Karpas-422 (cell line): ENCODE measurements at places on chromosomes 5 and 9. TPM values are rescaled to one million over a fixed set of nuclear protein-coding genes. Genes with fewer than 3 reads are reported as not detected.

GRCh38 chr9:91161465-91162300 is 200.0 kb downstream of the AUH start:
- H3K27me3 ChIP-seq, result no peaks in the 10 kb centered on the region
- H3K4me3 ChIP-seq, result no peak overlapping the region
- no peak overlapping the region for H3K27ac ChIP-seq

DNA sequence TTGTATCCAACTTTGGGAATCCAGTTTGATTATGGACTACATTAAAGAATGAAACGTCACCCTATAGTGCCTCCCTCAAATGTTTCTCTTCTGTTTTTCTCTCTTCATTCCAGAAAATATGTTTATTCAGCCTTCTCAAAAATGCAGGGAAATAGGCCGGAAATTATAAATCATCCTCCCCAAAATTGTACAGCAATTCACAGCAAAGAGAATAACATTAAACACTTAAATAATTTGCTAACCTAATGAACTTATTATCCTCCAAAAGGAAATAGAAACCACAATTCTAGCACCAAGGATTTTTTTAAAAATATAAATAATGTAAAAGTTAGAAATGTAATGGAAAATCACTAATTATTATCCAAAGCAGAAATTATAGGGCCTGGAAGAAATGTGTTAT is 115.9 kb upstream of the CCNG1 start:
- no peaks in the 10 kb centered on the region for H3K36me3 ChIP-seq
- H3K27me3 ChIP-seq, result no peaks in the 10 kb centered on the region
- no peaks in the 10 kb centered on the region for H3K4me1 ChIP-seq
- DNase-seq, result no peak
- no peak overlapping the region for H3K27ac ChIP-seq

DNA sequence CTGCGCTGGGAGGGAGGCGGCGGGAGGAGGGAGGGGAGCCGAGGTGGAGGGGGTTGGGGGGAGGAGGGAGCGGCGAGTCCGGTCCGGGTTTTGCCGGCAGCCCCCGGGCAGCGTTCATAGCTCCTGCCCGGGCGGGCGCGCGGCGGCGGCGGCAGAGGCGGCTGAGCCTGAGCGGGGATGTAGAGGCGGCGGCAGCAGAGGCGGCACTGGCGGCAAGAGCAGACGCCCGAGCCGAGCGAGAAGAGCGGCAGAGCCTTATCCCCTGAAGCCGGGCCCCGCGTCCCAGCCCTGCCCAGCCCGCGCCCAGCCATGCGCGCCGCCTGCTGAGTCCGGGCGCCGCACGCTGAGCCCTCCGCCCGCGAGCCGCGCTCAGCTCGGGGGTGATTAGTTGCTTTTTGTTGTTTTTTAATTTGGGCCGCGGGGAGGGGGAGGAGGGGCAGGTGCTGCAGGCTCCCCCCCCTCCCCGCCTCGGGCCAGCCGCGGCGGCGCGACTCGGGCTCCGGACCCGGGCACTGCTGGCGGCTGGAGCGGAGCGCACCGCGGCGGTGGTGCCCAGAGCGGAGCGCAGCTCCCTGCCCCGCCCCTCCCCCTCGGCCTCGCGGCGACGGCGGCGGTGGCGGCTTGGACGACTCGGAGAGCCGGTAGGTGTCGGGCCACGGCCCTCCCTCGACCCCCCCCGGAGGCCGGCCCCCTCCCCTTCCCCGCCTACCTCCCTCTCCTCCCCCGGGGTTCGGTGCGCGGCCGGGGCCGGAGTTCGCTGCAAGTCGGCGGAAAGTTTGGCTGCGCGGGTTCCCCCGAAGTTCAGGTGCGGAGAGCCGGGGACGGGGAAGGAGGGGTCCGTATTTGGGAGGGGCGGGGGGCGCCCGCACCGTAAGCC is at the start of gene CXXC5:
CXXC5 (plus strand) TSS at position 145 of the 877 bp plus-strand sequence. CDS start 32,175 bp downstream, outside the sequence.
- no peak within 1 kb of the TSS for H3K27ac ChIP-seq
- peak; percentile 81 for DNase-seq
- peaks cover 48% of the 10 kb centered on the region for H3K4me1 ChIP-seq
- peak within 1 kb of the TSS; percentile 76 for H3K4me3 ChIP-seq
- peaks cover 4% of the 10 kb centered on the region; the same call in 1 of the 2 replicates for H3K27me3 ChIP-seq

Gene FOXD4L4
- total RNA-seq, result 0.14 and 0.41 TPM in 2 replicates

DNA sequence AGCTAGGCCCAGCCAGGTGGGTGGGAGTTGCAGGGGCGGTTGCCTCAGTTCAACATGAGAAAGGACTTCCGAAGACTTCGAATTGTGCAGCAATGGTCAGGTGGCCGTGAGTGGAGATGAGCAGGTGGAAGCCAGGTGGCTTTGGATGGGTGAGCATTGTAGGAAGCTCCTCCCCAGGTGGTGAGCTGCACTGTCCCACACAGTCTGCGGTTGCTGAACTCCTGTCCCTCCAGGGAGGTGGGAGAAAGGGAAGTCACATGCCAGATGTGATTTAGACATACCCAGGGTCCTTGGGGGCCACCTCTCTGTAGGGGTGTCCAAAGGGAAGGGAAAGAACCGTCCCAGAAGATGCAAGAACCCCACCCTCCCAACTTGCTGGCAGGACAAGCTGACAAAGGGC is 30.4 kb downstream of the COL15A1 start:
- H3K36me3 ChIP-seq, result no peaks in the 10 kb centered on the region
- peaks cover 9% of the 10 kb centered on the region for H3K4me1 ChIP-seq
- H3K4me3 ChIP-seq, result no peak overlapping the region
- H3K27me3 ChIP-seq, result 0 out of 2 replicates have a peak, but pooled peaks cover 3% of the 10 kb centered on the region

Gene TPPP
- total RNA-seq, result 1.6 and 1.8 TPM in 2 replicates

Gene GGTA1
- not detected in 2 replicates for total RNA-seq

DNA sequence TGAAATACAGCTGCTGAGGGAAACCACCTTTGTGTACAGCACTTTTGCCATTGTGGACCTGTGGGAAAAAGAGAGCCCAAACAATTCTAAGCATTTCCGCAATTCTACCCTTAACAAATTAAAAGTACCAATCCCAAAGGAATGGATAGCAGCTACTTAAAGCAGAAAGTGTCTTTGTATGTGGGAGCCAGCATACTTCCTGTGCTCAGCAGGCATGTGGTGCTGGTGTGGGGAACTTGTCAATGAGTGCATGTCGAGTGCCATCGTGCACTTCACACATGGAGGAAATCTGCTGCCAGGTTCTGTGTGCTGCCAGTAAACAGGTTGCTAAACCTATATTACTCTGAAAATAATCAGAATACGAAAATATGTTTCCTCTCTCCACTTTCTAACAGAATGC is 399.0 kb downstream of the LRRC70 start:
- H3K4me3 ChIP-seq, result no peak overlapping the region
- no peaks in the 10 kb centered on the region for H3K4me1 ChIP-seq
- DNase-seq, result no peak
- H3K27ac ChIP-seq, result no peak overlapping the region
- no peaks in the 10 kb centered on the region for H3K36me3 ChIP-seq
